ENCODE measurements at places on chromosomes 16 and 17.

GRCh38 chr16:78961464-78961863 lies 639.1 kb downstream of the MAF start:
- no peaks in the 10 kb centered on the region for H3K36me3 ChIP-seq
- DNase-seq: no peak
- no peak overlapping the region for H3K27ac ChIP-seq
- no peaks in the 10 kb centered on the region for H3K27me3 ChIP-seq

GRCh38 chr17:79700592-79700991 lies 30.2 kb upstream of the ENPP7 start:
- no peaks in the 10 kb centered on the region for H3K36me3 ChIP-seq
- H3K4me1 ChIP-seq: peaks cover 6% of the 10 kb centered on the region
- H3K27ac ChIP-seq: no peak overlapping the region
- no peak overlapping the region for H3K4me3 ChIP-seq
- H3K27me3 ChIP-seq: peaks cover 21% of the 10 kb centered on the region

- H3K36me3 ChIP-seq: no peaks in the 10 kb centered on the region
- no peak overlapping the region for H3K4me3 ChIP-seq
- H3K4me1 ChIP-seq: no peaks in the 10 kb centered on the region
- no peak overlapping the region for H3K27ac ChIP-seq
- no peaks in the 10 kb centered on the region for H3K27me3 ChIP-seq
- no peak for DNase-seq
Observed at GRCh38 chr17:11805138-11805537, 192.1 kb downstream of the ZNF18 start.

GRCh38 chr17:9258115-9259015 lies 237.1 kb downstream of the NTN1 start:
- no peak overlapping the region for H3K4me3 ChIP-seq
- no peak for DNase-seq
- peaks cover 14% of the 10 kb centered on the region for H3K4me1 ChIP-seq
- no peaks in the 10 kb centered on the region for H3K36me3 ChIP-seq
- no peak overlapping the region for H3K27ac ChIP-seq

GRCh38 chr17:77212081-77212832 lies 71.5 kb downstream of the SEC14L1 start:
- H3K4me1 ChIP-seq: peaks cover 29% of the 10 kb centered on the region
- peaks cover 92% of the 10 kb centered on the region for H3K36me3 ChIP-seq
- no peak overlapping the region for H3K4me3 ChIP-seq
- H3K27me3 ChIP-seq: no peaks in the 10 kb centered on the region
- peak overlapping the region; percentile 31 for H3K27ac ChIP-seq
